ENCODE measurements at places on chromosomes 5 and 9.
A peak's percentile ranks its signal among the peaks of the same experiment; 100 is the strongest.

GRCh38 chr5:16592255-16592654, 24.5 kb downstream of the RETREG1 start:
- DNase-seq = no peak

DNA sequence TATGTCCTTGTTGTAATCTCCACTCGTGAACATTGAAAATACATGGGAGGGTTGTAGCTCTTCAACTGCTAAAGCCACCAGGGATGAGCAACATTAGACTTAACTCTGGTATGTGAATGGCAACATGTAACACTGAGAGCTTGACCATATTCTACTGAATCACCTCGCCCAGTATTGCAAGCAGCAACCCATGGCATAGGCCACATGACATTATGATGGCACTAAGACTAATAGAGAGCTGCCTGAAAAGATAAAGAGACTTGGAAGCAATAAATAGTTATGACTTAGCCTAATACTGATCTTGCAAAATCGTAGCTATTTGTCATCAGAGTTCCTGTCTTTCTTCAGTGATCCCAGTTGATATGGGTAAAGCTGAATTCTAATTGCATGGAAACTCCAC, 108.4 kb upstream of the NREP start:
- no peak for DNase-seq

DNA sequence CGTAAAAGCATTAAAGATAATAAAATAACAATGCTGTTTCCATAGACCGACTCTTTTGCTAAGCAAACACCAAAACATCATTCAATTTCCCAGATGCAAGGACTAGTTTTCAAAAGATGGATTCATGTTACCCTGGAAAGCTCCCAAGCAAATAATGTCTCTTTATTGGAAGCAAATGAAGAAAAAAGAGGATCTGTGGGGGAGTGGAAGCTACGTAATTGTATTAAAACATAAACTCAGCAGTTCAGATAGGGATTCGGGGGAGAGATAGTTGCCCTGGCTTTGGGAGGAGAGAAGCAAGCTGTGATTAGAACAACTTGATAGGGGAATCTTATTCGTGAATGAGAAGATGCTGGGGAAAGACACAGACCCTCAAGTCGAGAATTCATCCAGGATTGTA, 491.0 kb upstream of the CLINT1 start:
- no peak for DNase-seq

DNA sequence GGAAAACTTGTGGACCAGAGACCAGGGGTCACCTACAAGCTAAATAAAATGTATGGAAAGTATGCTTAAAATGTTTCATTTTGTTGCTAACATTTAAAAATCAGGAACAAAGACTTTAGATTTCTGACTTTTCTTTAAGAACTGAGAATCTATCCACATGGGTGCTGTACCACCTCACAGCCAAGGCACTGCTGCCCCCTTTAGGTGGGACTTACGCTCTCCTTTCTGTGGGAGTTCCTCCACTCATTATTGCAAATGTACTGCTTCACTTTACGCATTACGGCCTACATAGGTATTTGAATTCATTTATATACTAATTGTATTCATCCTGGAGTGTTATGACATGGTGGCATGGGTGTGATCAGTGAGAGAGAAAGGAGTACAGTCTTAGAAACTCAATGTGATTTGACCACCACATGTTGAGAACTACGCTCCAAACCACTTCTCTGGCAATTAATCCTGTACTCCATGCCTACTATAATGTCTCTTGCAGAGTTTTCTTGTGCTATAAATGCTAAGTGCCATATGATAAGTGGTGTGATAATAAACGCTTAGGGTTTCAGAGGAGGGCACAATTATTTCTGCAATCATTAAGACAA, 24.7 kb upstream of the CETN3 start:
- DNase-seq = peak; percentile 32

DNA sequence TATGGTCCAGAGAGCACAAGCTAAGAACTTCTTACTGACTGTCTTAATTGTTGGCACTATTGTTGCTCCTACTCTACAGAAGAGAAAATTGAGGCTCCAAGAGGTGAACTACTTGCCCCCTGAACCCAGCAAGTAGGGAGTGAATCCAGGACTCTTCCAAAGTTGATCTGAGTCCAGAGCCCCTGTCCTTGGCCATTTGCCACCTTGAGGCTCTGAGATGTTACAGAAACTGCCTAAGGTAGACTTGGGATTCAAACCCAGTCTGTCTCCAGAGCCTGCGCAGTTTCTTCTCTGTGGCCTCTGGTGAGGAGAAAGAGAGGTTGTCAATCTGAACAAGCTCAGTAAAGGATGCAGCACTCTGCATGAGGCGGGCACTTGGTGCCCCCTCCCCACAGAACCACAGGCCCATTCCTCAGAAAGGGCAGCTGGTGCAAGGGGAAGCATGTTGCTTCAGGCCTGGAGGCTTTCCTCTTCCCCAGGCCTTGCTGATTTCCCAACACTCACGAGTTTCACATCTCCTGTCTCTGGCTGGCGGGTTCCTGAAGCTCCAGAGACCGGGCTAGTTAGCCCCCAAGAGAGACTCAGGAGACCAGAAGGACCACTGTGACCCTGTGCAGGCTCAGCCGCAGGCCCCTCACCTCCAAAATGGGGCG, 2.9 kb upstream of the LCP2 start:
- no peak for DNase-seq

DNA sequence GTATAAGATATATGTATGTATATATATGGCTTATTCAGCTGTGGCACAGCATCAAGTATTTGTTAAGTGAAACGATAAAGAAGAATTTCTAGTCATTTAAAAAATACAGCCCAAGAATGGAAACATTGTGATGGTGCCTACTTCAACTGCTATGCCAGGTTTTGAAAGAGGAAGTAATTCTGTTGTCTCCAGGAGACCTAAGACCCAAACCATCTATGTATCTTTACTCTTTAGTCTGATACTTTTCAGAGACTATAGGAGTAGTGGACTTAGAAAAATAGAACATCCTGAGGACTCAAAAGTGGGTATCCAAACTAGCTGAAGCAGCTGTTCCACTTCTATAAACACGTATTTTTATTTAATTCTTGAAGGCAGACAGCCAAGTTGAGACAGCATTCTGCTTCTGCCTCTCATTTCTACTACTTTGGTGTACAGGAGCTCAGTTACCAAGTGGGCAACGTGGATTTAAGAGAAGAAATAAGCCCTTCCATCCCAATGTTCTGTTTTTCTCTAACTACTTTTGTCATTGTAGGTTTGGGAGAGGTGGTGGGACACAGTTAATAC, 110.7 kb downstream of the RPS23 start:
- DNase-seq = no peak

DNA sequence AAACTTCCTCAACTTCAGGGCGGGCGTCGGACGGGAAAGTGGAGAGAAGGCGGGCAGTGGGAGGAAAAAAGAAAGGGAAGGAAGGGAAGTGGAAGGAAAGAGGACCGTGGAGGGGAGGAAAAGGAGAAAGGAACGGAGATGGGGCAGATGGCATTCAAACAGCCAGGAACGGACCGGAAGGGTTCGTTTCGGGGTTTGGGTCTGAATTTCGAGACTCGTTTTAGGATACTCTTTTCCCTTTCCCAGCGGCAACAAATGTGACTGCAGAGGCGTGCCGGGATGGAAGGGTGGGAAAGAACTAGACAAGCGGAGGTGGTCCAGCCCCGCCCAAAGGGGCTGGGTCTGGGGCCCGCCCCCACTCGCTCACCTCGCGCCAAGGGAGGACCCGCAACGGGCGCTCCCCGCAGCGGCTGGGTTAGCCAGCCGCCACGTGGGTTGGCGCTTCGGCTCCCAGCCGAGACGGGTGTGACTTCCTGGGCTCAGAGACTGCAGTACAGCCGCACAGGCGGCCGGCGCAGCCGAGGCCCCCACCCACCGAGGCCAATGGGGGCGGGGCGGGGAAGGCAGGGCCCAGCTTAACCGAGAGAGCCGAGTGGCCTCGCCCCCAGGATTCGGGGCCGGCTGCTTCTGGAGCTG, 2.7 kb downstream of the VCAN start:
- peak; percentile 79 for DNase-seq

GRCh38 chr9:7209990-7210389, 452.2 kb downstream of the KDM4C start:
- no peak for DNase-seq

DNA sequence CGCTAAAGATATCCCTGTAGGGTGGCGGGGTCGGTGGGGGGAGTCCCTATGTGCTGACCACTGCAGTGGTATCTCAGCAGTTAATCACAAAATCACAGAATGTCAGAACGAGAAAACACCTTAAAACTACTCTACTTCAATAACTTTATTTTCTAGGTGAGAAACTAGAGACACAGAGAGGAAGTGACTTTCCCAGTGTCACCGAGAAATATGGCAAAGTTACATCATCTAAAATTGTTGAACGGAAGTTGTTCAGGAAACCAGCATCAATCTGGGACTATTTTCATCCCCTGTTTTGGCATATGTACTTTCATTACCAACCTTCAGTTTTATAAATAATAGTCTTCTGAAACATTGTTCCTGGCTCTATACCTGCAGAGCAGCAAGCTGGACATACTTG, 384.0 kb downstream of the SPOCK1 start:
- no peak for DNase-seq

DNA sequence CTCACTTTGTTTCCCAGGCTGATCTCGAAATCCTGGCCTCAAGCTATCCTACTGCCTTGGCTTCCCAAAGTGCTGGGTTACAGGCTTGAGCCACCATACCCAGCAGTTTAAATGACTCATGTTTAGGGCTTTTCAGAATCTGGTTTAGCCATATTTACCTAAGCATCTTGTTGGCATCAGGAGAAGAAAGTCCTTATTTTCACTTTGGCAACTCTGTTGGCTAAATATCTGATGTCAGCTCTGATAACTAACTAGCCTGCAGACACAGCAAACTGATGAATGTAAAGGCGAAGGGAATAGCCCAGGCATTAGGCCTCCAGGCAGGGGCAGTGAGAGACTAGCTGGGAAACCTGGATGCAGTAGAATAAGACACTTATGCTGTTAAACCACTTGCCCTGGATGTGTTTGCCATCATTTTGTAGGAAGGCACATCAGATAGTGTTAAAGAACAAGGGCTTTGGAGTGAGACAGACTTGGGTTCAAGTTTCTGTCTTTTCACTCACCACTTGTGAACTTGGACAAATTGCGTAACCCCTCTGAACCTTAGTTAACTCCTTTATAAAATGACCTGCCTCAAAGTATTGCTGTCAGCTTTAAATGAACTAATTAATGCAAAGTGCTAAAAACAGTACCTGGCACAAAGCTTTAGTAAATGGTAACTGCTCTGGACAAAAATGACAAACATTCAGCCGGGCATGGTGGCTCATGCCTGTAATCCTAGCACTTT, 34.7 kb upstream of the GARNL3 start:
- no peak for DNase-seq

DNA sequence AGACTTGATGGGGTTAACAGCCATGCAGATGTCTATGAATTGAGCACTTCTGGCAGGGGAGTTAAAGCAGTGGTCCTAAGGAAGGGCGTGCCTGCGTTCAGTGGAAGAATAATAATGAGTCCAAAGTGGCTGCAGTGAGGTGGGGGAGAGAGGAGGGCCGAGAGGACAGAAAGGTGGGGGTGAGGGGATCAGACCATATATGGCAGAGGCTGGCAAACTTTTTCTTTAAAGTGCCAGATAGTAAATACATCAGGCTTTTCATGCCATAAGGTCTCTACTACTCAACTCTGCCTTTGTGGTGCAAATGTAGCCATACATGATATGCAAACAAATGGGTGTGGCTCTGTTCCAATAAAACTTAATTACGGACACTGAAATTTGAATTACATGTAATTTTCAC, 77.1 kb downstream of the STRBP start:
- no peak for DNase-seq

- DNase-seq = no peak
Observed at GRCh38 chr9:127863191-127863621, 8.7 kb upstream of the ENG start.

DNA sequence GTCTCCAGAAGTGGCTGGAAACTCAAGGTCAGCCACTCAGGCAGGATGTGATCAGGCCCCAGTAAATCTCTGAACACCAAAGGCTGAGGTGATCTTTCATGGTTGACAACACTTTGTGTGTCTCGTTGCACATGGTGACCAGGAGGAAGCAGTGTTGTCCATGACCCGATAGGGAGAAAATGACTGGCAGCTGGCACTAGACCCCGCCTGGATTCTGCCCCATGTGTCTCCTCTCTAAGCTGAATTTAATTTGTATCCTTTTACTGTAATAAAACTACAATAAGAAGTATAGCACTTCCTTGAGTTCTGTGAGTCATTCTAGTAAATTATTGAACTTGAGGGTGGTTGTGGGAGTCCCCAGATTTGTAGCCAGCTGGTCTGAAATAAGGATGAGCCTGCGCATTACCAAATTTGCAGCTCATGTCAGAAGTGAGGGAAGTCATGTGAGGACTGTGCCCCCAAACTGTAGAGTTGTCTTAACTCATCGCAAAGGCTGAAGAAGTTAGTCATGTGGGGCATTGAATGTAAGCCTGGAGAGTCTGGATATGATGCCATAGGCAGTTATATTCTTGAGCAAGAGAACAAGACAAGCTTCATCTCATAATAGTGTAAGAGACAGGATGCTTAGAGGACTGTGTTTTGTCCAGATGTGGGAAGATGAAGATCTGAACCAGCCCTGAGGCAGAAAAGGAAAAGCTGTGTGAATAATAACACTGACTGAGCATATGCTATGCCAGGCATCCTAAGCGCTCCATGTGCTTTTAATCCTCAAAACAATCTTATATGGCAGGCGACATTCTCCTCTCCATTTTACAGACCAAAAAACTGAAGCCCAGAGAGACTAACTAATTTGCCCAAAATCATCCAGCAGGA, 55.9 kb downstream of the TMEM215 start:
- DNase-seq = no peak

GRCh38 chr9:111728617-111729366, 65.9 kb downstream of the SHOC1 start:
- no peak for DNase-seq

DNA sequence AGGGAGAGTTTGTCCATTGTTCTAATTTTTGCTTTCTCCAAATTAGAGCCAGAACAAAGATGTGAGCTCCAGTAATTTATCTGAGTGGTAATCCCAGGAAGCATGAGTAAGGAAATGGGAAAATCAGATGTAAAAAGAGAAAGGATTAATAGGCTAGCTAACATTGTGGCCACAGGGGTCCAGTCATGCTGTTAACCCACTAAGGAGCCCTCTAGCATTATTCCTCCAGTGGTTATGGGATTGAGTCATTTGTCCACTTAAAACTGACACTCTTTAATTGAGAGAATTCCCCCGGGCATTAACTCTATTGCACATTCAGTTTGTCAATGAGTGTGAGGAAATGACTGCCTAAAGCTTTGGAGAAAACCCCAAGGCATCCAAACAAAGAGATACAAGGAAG, 700.3 kb upstream of the TYRP1 start:
- peak; percentile 78 for DNase-seq

Data from NCI-H2081 (cell line).